ENCODE measurements at places on chromosomes 4 and X. TPM values are rescaled to one million over a fixed set of nuclear protein-coding genes. Genes with fewer than 3 reads are reported as not detected.

The PNMA6F gene
- total RNA-seq = not detected

The FAT1 gene
- total RNA-seq = 538 TPM

The GAB1 gene
- total RNA-seq = 11.5 TPM

The MTHFD2L gene
- 12.7 TPM for total RNA-seq

The MCTS1 gene
- 20.2 TPM for total RNA-seq

The CHIC1 gene
- 8.1 TPM for total RNA-seq

The KIAA1210 gene
- not detected for total RNA-seq

The S100G gene
- not detected for total RNA-seq

The CXCL10 gene
- not detected for total RNA-seq

The UGT2B15 gene
- total RNA-seq = not detected

The FGFBP1 gene
- not detected for total RNA-seq

The NPY2R gene
- 27.4 TPM for total RNA-seq

Measured in smooth muscle cell of the pulmonary artery (primary cell).